ENCODE measurements at places on chromosomes 3 and 15.

DNA sequence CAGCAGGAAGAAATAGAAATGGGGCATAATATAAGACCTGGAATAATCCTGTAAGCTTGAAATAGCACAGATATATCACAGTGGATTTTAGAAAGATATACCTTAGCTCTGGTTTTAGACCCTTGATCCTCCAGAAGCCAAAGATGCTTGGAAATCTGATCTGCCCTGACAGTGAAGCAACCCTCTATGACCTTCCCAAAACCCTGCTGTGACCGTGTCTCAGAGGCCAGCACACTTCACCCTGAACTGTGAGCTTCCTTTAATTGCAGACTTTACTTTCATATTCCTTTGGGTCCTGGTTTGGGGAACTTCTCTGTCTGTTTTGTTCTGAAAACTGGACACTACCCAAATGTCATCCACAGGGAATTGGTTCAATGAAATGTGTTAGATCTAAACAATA lies 13.0 kb downstream of the MECOM start:
- DNase-seq = no peak

DNA sequence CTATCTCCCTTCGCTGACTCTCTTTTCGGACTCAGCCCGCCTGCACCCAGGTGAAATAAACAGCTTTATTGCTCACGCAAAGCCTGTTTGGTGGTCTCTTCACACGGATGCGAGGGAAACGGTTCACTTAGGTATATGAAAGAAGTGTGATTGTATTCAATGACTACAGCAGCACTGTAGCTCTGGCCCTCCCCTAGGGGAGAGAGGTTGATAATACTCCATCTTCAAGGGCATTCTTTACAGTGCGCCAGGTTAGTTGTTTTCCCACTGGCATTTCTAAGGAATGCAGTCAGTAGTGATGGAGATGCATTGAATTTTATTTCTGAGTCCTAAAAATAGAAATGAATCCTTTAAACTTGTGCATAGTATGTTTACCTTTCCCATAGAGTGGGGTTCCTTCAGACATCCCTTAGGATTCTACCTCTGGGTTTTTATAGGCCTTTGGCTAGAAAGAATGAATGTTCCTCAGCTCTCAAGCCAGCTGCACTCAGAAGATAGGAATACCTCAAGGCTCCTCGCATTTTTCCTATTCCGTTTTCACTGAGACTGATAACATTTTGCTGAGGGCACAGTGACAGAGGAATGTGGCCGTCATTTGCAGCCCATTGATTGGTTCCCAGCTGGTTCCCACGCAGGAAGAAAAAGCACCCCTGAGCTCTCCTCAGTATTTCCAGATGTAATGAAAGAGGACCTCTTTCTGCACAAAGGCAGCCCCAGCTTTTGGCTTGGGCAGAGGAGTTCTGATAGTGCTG lies 131.8 kb upstream of the C2CD4B start:
- DNase-seq = no peak

DNA sequence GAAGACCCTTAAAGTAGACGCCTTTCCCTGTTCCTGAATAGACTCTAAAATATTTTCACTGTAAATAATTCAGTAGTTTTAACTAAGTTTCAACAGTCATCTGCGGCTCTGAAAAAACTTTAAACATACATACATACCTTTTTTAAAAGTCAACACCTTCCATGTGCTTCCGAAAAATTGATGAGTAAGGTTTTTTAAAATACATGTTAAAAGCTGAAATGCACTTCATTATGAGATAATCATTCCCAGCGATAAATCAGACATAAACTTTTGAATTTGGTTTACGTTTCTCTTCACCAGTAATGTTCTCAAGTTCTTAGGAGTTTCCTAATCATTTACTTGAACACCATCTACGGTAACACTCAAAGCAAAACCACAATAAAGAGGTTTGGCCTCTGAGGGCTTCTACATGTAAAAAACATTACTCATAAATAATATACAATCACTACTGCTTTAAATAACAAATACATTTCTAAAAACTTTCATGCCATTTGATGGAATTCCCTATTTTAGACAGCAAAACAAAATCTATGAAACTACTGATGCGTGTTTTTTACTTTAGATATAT lies 403.5 kb downstream of the SHQ1 start:
- no peak for DNase-seq

- DNase-seq = no peak
Measured at GRCh38 chr3:141095546-141095937, 44.4 kb downstream of the SPSB4 start.

GRCh38 chr3:2948882-2949281 lies 161.3 kb downstream of the IL5RA start:
- DNase-seq = no peak

DNA sequence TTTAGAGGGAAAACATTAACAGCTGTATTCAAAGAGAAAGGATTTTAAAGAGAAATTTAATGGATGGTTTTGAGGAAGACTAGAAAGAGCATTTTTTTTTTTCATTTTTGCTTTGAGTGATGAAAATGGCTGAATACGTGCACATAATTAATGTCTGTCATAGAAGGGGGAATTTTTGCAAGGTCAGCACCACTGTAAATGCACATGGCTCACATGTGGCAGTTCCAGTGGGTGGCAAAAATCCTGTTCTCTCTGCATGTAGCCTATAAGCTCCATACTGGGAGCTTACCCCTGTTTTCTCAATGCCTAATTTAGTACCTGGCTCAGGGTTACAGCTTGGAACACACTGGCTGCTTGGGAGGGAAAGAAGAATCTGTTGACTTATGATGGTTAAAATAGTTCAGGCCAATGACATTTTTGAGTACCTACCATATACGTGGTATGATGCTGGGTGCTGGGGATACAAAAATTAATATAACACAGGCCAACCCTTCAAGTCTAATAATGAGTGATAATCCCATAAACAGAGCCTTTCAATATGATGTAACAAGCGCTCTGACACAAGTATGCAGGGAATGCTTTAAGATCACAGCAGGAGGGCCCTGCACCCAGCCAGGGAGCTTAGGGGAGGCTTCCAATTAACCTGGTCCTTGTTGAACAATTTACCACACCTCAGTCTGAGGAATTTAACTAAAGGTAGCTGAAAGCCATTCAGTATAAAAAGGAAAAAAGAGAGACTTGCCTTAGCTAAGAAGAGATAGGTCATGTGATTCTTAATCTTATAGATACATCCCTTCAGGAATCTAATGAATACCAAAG lies 33.0 kb downstream of the HSPBAP1 start:
- DNase-seq = no peak

- DNase-seq = no peak
Measured at GRCh38 chr15:83899670-83900069, 245.7 kb downstream of the ADAMTSL3 start.

- DNase-seq = no peak
Measured at GRCh38 chr3:135041601-135042000, 246.5 kb downstream of the EPHB1 start.

GRCh38 chr3:122964811-122965210 lies 62.8 kb downstream of the SEMA5B start:
- no peak for DNase-seq

GRCh38 chr3:171955598-171955997 lies 83.8 kb upstream of the FNDC3B start:
- DNase-seq = no peak

DNA sequence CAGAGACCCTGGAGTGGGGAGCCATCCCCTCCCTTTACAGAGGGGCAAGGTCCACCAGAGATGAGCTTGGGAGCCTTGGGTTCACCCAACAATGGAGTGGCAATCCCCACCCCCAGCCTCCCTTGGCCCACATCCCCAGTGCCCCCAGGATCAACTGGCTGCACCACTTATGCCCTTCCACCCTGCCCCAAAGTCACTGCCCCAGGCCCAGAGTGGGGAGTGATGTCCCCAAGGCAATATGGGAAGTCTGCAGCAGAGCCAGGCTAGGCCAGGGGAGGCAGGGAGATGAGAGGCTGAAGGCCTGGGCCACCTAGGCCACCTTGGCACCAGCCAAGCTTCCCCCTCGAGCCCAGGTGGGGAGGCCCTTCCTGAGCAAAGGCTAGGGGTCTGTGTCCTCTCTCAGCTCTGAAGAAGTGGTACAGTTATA lies 145.5 kb downstream of the SMAD6 start:
- no peak for DNase-seq

DNA sequence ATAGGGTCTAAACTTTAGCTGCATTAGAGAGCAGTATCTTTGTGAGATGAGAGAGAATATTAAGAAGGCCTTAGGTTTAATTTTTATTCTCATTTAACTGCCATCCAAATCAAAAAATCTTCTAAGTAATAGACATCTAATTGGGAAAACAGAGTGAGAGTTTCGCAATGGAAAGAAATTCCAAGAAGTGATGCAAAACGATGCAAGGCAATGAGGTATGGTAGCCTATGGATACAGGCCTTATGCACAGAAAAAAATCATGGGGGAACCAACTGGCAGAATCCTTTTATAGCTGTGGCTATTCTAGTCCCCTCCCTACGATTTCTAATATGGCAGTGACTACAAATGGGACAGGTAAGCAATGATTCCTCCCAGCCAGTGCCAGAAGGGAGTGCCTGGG lies 225.9 kb downstream of the GREM1 start:
- no peak for DNase-seq
